ENCODE measurements at places on chromosomes 7 and 10. TPM values are rescaled to one million over a fixed set of nuclear protein-coding genes. Genes with fewer than 3 reads are reported as not detected.

GRCh38 chr7:116601426-116601825 is 70.6 kb upstream of the MET start:
- DNase-seq, result no peak

DNA sequence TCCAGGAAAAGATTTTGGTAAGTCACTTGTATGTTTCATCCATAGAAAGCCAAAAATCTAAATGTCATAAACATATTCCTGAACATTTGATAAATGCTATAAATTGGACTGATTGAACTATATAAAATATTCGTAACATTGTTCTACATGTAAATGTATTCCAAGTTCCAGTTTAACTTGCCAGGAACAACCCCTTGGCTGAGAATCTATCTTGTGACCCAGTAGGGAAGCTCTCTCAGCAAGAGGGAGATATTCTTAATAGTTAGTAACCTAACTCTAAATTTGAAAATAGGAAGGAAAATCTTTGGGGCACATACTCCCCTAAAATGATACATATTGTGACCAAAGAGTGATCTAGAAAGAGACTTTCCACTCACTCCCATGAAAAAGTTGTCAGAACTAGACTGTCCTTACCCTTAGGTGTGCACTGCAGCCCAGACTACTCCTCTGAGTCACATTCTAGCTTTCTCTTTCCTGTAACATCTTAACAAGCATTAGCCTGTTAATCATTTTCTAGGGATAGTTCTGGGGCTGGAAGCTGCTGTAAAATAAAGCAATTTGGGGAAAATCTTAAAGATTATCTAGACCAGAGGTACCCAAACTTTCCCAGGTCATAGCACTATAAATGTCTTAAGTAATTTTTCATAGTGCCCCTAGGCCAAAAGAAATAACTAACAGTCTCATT is 73.7 kb upstream of the SKAP2 start:
- no peak for DNase-seq

GRCh38 chr10:96747734-96748550 is 27.6 kb upstream of the PIK3AP1 start:
- no peak for DNase-seq

- no peak for DNase-seq
Measured at GRCh38 chr10:48199580-48200377, 74.7 kb downstream of the FRMPD2 start.

GRCh38 chr10:76037531-76038155 is 606.2 kb downstream of the LRMDA start:
- DNase-seq, result no peak

- DNase-seq, result no peak
Measured at GRCh38 chr7:91835091-91835825, 45.2 kb downstream of the MTERF1 start.

DNA sequence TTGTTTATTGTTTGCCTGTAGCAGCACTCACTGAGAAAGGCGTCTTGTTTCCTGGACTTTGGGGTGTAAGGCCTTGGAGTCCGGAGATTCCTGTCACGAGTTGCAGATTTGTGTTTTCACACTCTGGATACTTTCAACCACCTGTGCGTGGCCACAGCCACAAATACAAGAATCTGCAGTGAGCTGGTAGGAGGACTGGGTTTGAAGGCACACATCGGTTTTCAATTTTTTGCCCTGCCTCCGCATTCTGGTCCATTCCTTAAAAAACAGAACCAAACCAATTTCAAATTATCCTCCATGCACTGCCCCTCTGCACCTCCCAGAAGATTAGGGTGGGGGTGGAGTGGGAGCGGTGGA is 619 bp downstream of the EXOC4 start:
- DNase-seq, result no peak

- no peak for DNase-seq
Measured at GRCh38 chr7:130032698-130033097, 18.5 kb downstream of the ZC3HC1 start.

GRCh38 chr7:152177681-152178404 is 152.4 kb downstream of the GALNT11 start:
- no peak for DNase-seq

DNA sequence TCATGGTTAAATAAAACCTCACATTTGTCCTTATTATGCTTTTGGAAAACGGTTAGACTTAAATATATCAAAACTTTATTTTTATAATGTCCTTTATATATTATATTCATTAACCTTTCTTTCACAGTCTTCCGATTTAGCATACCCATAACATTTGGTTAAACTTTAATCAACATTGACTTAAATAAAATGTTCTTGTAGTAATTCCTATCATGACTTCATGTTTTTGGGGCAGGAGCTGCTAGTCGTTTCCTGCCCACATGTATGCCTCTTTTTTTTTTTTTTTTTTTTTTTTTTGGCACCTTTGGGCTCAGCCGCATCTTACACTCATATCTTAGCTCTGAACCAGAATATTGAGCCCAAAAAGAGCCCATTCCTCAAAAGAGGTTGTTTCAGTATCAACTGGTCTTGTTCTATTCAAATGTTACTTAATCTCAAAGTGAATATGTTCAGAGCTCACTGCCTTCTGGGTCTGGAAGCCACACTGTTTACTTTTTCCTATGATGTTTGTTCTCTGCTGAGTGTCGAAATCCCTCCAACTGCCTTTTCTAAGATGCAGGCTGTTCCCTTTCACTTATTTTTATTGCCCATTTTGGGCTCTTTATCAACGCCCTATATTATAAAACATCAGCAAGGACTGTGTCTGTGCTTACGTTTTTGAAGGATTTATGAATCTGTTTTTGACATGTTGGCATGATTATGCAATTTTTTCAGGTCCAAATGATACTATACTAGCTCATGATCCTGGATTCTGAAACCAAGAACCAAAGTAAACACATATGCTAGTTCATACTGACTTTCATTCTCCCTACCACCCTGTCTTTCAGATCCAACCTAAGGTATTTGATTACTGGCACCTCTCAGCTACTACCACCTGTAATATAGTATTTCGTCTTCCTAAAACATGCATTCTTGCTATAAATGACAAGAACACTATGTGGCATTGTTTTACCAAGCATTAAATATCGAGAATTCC is 914.4 kb downstream of the PCDH15 start:
- DNase-seq, result no peak

DNA sequence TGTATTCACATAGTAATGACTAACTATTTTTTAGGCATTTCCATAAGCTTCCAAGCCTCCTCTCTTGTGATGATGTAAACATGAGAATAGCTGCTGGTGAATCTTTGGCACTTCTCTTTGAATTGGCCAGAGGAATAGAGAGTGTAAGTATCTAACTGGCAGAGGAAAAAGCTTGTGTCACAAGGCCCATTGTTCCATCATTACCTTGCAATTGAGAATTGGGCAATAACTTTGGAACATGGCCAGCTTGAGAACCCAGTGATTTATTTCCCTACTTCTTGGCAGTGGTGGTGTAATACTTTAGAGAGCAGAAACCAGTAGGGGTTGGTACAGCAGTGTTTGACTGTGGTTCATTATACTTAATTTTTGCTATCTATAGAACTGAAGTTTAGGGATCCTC is 12.0 kb downstream of the IFRD1 start:
- no peak for DNase-seq

- no peak for DNase-seq
Measured at GRCh38 chr7:30172451-30172850, 37.7 kb downstream of the MTURN start.

GRCh38 chr10:85795460-85795859 is 571.1 kb downstream of the GRID1 start:
- no peak for DNase-seq

FANK1 gene
- 2.6 TPM for total RNA-seq

LRRD1 gene
- not detected for total RNA-seq

NEUROG3 gene
- total RNA-seq, result not detected

HYAL4 gene
- total RNA-seq, result not detected

PLPP4 gene
- 0.38 TPM for total RNA-seq

SEMA3E gene
- 11.9 TPM for total RNA-seq

AGR2 gene
- 66.3 TPM for total RNA-seq
